ENCODE measurements at places on chromosomes 1 and 21.

- DNase-seq = no peak
These were observed 53.4 kb downstream of the DMAP1 start for GRCh38 chr1:44266400-44267344.

DNA sequence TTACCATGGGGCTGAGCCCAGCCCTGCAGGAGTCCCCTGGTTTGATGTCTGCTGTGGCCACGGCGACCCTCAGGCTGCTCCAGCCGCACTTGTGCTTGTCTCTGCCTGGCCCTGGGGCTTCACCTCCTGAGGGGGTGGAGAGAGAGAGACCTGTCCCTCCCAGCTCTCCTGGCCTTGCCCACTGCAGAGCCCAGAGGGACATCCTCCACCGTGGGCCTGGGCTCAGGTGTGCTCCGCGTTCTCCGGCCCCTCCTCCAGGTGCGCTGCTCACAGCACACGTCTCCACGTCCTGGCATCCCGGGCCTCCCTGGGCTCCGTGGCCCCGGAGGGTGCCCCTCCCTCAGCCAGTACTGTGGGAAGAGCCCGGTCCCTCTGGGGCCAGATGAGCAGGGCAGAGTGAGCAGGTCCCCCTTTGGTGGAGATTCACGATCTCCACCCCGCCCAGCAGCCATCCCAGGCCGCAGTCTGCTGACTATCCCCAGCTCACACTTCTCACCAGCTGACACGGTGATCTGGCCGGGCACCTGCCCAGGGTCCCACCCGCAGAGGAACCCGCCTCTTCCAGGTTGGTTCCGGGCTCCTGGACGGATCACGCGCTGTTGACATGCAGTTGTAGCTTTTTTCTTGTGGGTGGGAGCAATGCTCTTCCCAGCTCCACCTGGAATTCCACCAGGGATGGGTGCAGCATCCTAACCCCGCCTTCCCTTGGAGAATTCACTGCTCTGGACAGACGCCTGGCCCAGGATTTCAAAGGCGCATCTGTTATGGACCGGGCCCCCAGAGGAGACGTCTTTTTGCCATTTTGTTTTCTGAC lies 41.8 kb upstream of the POFUT2 start:
- peak; percentile 29 for DNase-seq

DNA sequence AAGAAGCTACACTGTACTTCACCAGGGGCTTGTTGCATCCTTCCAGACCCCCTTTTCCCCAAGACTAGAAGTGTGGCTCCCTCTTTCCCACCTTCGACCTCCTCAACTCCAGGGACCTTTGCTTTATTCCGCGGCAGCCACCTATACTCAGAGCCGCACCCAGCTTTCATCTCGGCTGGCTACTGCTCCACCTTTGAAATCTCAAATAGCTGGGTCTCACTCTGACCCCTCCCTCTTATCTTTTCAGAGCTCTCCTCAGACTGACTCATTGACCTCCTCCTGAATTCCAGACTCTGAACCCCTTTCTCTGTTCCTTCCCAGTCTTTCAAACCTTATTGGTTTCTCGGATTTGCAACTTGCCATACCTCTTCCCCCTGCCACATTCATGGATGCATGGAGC lies 144.7 kb upstream of the JUN start:
- no peak for DNase-seq

DNA sequence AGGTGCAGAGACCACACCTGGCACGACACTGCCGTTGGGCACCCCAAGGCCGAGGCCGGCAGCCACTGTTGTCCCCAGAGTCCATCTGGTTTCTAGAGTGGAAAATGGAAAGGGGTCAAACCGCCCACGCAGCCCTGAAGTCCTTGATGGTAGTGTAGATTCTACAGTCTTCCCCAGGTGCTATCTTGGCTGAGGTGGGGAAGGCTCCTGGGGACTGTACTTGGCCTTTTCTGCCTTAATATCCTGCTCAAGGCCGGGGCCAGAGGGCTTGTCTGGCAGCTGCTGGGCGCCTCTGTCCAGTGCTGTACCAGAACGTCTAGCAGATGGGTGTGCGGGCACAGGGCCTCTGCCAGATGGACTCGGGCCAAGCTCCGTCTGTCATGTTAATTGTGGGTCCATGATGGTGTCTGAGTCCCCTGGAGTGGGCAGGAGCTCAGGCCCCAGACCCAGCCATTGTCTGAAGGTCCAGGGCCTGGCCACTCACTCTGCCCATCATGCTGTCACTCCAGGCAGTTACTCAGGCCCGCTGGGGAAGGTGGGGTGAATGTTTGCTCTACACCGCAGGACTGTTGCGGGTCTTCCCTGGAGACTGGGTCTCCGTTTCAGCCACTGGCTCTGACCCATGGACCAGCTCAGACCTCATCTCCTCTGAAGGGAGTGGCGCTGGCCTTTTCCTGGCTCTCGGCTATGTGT lies 161.9 kb upstream of the COL6A1 start:
- DNase-seq = no peak

DNA sequence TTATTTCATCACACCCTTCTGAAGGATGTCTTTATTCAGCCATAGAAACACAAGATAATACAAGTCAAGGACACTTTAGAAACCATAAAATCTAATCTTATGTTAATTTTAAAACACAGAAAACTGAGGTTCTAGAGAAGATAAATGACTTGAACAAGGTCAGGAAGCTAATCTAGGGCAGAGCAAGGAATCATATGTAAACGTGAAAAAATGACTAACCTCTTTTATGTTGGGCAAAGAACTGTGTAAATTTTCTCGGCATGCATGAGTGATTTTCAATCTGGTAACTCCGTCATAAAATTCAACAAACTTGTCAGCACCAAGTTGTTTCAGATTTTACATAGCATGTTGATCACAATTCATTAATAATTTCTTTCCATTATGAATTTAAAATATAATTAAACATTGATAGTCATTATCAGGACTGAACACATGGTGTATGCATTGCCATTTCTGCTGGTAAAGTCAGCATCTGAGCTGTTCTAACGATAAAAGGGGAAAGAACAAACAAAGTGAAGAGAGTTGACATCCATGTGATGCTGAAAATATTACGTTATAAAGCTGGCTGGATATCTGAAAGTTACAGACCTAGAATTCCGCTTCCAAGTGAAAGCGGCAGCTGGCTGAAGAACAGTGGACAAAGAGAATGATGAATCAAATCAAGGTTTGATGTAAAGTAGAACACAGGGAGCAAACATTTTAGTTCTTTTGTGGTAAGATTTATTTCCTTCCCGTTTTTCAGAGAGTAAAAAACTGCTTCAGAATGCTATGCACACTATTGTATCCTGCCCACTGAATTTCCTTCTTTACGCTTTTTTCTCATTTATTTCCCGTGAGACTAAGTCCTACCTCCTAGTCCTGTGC lies 1037.4 kb upstream of the TMPRSS15 start:
- no peak for DNase-seq

DNA sequence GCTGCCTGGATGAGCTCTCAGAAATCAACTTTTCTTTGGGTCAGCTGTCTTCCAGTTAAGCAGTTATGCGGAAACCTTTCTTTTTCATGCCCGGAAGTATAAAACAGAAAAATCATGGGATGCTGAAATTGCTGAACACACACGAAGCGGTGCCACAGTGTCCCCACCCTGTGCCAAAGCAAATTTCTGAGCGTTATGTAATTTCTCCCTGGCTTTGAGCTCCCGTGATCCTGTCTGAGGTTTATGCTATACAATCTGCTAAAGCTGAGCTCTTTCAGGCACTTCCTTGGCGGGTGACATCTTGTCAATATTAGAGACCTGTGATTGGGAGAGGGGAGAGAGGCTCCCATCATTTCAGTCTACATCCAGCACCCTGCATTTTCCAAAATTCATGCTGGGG lies 201.7 kb downstream of the ROR1 start:
- DNase-seq = no peak

DNA sequence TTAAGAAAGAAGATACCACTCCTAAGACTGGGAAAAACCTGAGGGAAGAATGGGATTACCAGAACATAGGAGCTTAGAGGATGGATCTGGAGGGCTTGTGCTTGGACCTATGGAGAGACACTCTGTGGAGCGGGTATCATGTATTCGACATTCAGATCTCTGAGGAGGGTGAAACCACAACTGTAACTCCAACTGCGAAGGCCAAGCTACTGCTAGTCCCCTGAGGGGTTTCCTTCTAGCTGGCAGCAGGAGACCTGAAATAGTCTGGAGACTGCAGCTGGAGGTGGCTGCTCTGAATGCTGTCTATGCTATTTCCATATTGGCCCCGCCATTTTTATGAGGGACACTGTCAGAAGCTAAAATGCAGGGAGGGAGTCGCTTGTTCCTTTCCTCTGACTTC lies 462.3 kb downstream of the PTPRC start:
- DNase-seq = no peak

GRCh38 chr1:205661429-205662134 lies 18.7 kb downstream of the SLC45A3 start:
- DNase-seq = peak; percentile 55

DNA sequence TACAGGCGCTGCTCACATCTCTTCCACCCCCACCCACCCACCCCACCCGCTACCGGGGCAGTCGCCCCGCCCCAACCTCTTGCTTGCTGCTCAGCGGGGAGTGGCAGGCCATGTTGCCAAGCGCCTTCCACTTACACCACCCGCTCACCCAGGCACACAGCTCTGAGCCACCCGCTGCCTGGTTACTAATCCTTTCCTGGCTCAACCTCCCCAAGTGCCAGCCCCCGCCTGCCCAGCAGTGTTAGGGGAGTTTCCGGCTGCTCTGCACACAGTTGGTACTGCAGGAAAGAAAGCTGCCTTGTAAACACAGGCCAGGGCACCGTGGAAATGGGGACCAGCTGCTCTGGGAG lies 56.2 kb downstream of the LACTBL1 start:
- peak; percentile 45 for DNase-seq

DNA sequence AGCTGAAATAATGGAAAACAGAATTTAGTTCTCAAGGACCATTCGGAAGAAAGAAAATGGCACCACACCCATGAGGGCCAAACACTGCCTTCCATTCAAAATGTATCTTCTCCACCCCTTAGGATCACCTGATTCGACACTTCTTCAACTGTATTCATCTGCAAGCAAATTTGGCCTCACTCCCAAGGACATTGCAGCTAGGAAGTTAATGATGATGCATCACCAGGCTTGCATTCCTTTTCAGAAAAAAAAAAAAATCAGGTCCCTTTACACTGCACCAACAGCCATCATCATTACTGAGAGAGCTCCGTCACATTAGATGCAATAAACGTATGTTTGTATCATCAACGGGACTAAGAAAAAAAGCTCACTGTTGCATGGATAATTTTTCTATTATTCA lies 368.3 kb downstream of the PCP4 start:
- DNase-seq = no peak

GRCh38 chr21:42147386-42148020 lies 71.4 kb upstream of the ABCG1 start:
- no peak for DNase-seq

DNA sequence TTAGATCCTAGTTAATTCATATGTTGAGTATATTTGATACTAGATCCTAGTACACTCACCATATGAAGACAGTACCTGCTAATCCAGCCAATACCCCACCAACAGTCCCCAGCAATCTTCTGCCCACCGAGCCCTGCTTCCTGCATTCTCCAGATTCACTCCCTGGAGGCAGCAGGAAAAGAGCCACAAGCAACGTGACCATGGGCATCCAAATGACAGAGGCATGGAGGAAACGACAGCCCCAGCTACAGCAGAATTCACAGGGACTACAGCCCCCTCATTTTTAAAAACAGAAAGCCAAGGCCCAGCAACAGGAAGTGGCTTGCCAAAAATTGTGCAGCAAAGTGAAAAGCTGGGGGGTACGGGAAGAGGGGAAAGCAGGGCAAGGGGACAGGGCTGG lies 29.3 kb downstream of the ASTN1 start:
- no peak for DNase-seq

DNA sequence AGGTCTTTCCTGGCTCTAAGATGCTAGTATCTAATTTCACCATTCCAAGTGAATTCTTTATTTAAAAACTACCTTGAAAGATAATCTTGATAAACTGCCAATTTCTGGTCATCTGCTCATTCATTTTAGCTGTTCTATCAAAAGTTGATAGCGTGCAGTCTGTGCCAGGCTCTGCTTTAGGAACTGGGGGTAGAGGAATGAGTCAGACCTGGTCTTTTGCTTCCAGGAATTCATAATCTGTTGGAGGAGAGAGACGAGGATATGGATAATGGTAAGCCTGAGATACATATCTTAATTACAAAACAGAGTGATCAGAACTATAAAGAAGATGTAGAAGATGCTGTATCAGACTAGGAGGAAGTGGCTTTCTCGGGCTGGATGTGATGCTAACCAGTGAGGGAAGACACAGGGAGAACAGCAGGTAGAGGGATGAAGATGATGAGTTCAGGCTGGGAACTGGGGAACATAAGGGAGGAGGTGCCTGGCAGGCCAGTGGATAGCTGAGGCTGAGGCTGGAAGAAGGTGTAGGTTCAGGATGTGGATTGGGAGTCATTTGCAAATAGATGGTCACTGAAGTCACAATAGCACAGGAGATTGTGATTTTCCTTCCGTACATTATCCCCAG lies 12.3 kb upstream of the PHC2 start:
- no peak for DNase-seq

DNA sequence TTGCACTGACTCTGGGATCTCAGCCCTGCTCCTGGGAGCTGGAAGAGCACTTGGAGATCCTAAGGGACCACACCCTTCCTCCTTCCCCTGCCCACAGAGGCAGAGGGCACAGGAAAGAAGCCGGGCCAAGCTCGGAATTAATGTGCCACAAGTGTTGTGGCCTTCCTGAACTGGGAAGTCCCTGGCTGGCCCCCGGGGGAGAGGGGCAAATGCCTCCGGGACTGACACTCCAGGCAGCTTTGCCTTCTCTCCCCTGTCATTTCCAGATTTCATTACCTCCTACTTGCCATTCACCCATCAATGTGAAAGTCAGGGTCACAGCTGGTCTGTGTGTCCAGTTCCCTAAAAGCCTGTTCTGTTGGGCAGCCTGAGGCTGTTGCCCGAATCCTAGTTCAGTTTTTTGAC lies 21.7 kb downstream of the SESN2 start:
- no peak for DNase-seq

- DNase-seq = no peak
These were observed 64.1 kb downstream of the BACE2 start for GRCh38 chr21:41232013-41232412.

DNA sequence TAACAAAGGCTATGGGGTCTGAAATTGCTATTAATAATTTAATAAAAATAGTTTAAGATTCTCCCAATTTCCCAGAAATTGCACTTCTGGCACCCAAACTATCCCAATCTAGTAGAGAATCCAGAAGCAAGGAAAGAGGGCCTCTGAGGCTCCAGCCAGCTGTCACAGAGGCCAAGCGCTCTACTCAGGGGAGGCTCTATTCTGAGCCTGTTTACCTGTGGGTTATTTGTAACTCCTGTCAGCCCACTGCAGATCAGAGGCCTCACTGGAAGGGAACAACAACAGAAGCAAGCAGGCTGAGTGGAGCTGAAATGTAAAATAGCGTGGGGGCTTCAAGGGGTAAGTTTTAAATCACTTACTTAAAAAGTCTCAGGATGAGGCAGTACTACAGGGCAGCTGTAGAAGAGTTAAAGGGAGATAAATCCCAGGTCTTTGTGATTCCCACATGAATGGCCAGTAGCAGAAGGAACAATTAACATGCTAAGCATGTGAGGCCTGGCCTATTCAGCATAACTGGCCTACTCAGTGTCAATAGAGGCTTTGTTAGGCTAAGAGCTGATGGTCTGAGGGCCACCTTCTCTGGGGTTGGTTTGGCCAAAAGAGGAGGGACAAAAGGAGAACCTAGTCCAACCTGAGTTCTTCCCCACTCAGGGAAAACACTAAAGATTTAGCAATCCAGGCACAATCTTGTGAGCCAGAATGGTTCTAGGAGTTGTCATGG lies 12.8 kb downstream of the ZNF687 start:
- DNase-seq = no peak
